SJCRH30 (cell line): ENCODE measurements at places on chromosomes 2 and 18.
A peak's percentile ranks its signal among the peaks of the same experiment; 100 is the strongest.

DNA sequence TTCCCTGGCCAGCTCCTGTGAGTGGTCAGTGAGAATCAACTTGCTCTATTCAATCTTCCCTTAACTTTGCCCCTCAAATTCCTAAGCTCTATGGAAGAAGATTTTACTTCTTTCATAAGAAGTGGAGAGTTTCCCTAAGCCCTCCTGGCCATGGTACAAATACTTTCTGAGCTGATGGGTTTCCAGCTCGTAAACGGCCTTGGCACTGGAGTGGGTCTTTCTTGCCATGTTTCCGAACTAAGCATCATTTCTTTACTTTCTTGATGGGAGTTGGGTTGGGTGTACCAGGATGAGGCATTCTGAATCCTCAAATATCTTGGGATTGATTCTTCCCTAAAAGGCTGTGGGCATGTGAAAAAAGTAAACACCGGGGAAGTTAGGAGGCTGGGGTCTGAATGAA lies 72.5 kb downstream of the ACKR3 start:
- no peak for DNase-seq

GRCh38 chr2:23566241-23567142 lies 181.5 kb downstream of the KLHL29 start:
- peak; percentile 65 for DNase-seq

DNA sequence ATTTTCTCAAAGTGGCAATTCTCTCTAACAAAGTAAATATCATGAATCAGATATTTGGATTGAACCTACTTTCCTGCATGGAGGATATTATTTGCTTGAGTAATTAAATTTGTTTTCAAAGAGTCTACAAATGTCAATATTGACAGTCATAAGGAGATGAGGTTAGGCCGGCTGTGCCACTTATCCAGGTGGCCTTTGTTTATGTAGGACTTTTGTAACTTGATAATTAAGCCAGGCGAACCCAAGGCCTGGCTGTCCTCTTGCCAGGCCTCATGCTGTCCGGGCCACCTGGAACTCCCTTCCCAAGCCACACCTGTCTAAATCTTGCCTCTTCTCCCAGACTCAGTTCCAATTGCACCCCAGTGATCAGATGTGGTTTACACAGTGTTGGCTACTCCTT lies 255.2 kb downstream of the ACKR3 start:
- peak; percentile 27 for DNase-seq

GRCh38 chr2:84290537-84290936 lies 168.5 kb downstream of the SUCLG1 start:
- no peak for DNase-seq

- DNase-seq, result peak; percentile 41
These were observed 25.0 kb upstream of the FN1 start for GRCh38 chr2:215460682-215461382.

DNA sequence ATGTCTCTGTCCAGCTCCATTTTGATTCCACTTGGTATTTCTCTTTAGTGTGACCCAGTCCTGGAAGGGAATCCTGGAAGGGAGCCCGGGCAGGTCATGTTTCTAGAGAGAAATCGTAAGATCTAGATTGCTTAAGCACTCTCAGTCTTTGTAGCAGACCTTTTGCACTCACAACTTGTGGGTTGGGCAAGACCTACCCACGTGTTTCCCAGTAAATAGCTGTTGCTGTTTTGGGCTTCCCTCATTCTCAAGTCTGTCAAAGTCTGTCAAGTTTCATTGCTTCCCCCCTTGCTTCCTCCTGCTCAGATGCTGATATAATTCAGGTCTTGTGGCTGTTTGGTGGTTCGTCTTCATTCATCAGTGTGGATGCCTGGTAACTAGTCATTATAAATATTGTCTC lies 17.4 kb upstream of the NEMP2 start:
- no peak for DNase-seq

DNA sequence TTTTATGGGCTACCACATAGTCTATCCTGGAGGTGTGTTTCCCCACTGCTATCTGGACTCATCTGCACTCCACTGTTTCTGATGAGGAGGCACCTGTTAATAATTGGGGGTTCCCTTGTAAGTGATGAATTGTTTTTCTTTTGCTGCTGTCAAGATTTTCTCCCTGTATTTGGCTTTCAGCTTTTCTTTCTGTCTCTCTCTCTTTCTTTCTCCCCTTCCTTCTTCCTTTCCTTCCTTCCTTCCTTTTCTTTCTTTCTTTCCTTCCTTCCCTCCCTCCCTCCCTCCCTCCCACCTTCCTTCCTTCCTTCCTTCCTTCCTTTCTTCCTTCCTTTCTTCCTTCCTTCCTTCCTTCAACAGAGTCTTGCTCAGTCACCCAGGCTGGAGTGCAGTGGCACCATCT lies 9.2 kb downstream of the GNLY start:
- DNase-seq, result no peak

- no peak for DNase-seq
These were observed 268.2 kb upstream of the SESTD1 start for GRCh38 chr2:179532863-179533278.

GRCh38 chr2:64913357-64913869 lies 75.8 kb upstream of the SLC1A4 start:
- peak; percentile 23 for DNase-seq

DNA sequence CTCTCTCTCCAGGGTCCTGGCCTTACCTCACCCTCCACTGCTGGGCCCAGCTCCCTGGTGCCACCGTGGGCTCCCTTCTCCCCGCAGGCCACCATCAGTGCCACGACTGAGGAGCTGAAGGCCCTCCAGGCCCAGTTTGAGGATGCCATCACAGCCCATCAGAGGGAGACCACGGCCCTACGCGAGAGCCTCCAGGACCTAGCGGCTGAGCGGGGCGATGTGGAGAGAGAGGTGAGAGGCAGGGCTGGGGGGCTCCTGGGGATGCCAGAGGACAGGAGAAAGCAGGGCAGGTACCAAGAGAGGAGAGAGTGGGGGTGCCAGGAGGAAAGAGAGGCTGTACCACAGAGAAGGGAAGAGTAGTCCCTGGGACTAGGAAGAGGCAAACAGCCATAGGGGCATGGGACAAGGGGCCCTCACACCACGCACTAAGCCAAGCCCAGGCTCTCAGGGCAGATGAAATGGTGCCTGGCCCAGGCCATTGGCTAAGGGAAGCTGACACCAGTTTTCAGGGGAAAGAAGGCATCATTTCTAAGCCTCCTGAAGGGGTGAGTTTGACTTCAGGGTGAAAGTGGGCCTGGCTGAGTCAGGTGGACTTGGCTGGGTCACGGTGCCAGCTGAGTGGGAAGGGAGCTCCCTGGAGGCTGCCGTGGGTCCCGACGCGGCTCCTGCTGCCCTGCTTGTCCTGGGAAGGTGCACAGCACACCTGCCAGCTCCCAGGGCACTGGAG lies 39.0 kb upstream of the SNED1 start:
- peak; percentile 28 for DNase-seq

DNA sequence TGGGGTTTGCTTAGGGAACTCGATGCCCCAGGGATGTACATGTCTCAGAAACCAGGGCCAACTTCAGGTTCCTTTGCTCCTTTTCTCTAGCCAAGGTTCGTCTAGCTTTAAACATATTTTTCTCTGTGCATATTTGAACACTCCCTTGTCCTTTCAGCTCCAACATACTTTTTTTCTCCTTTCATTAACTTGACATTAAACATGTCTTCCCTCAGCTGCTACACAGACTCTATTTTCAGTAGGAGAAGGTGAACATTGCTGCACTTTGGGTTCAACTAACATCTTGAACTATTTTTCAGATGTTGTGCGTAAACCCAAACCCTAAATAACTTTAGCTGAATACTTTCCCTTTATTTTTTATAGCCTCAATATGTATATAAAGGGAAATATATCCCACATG lies 212.9 kb downstream of the MTX2 start:
- DNase-seq, result no peak

DNA sequence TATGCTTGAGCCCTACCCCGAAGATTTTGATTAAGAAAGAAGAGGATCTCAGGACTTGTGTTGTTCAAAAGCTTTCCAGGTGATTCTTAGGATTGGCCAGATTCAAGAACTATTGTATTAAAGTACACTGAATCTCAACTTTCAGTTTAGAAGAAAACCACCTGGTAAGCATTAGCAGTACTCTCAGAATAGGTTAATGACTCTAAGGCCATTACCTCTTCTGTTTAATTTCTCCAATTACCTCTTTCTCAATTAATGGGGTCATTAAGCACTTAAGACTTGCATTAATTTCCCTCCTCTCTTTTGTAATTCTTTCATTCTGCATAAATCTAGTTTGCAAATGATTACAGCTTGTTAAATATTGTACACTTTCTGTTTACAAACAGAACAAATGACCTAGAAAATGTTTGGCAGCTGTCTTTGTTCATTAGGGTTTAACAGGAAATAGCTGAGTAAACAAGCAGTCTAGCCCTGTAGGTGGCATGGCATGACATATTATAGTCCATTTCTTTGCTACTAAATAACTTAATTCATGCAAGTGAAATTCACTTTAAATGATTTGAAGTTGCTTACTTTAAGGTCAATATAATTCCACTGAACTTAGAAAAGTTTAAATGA lies 20.4 kb upstream of the TDRD15 start:
- no peak for DNase-seq

- DNase-seq, result no peak
These were observed 39.7 kb downstream of the COL3A1 start for GRCh38 chr2:189013671-189014448.

- DNase-seq, result no peak
These were observed 650.4 kb downstream of the RNF144A start for GRCh38 chr2:7567646-7568045.

- DNase-seq, result no peak
These were observed 425 bp upstream of the SALL3 start for GRCh38 chr18:78979056-78979729.

DNA sequence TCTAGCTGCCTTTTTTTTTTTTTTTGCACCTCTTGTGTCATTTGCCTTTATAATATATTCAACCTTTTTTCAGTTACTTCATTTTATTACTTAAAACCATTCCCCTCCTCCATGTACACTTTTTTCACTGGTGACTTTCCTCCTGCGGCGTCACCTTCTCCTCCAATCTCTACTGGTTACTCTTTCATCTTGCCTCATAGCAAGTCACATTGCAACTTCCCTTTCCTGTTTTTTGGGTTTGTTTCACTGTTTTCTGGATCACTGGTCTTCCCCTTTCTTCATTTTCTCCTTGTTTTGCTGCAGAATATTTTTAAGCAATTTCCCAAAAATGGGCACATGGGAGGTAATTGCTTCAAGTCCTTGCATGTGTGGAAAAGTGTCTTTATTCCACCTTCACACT lies 37.7 kb upstream of the GPR155 start:
- DNase-seq, result no peak

DNA sequence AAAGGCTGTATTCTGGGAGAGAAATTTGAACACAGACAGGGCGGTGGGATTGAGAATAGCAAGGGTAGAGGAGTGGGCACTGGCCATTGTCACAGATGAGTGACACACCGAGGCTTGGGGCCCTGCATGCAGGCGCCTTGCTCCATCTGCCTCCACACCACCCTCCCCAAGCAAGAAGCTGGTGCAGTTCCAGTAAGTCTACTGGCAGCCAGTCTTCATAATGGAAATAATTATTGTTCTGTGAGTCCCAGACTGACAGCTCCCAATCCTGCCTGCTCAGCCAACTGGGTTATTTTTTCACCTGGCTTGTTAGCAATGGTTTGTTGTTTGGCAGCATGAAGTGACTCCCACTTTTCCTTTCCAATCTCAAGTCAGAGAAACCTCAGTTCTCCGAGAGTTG lies 13.0 kb downstream of the TTC32 start:
- no peak for DNase-seq

DNA sequence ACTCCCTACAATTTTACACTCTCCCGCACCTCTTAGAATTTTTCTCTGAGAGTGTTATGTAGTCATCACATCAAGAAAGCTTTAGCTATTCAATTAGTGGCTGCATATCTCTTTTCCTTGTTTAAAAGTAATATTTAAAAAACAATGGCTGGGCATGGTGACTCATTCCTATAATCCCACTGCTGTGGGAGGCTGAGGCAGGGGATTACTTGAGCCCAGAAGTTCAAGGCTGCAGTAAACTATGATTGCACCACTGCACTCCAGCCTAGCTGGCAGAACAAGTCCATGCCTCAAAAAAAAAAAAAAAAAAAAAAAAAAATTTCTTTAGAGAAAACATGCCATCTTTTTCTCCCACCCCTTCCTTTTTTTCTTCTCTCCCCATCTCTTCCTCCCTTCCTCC lies 44.3 kb downstream of the AQP4 start:
- no peak for DNase-seq

GRCh38 chr2:143668234-143668633 lies 539.0 kb downstream of the ARHGAP15 start:
- DNase-seq, result no peak

DNA sequence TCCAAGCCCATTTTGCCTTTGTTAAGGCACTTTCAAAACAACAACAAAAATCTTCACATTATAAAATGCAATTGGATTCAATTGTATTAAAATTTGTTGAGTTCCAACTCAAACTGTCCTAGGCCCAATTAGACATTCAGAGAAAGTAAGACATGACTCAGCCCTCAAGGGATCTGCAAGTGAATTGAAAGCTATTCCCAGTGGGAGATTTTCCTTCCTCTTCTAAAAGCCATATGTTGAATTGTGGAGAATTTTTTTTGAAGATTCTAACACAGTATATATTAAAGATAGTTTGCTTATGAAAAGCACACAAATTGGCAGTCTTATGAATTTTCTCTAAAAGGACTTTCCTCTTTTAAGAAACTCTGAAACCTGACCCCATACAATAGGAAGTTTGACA lies 268.0 kb upstream of the PARD3B start:
- DNase-seq, result no peak

DNA sequence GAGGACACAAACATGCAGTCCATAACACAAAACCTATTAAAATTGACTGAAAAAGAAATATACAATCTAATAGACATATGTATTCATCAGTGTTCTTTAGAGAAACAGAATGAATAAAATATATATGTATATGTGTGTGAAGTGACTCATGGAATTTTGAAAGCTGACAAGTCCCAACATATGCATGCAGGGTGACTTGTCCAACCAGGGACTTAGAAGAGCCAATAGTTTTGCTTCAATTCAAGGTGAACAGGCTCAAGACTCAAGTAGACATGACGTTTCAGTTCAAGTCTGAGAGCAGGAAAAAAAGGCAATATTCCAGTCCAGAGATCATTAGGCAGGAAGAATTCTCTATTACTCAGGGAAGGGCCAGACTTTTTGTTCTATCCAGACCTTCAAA lies 271.2 kb upstream of the SETBP1 start:
- no peak for DNase-seq

- DNase-seq, result peak; percentile 43
These were observed 81.4 kb downstream of the BIN1 start for GRCh38 chr2:127025359-127026166.

GRCh38 chr2:143481733-143482132 lies 352.5 kb downstream of the ARHGAP15 start:
- DNase-seq, result peak; percentile 12

DNA sequence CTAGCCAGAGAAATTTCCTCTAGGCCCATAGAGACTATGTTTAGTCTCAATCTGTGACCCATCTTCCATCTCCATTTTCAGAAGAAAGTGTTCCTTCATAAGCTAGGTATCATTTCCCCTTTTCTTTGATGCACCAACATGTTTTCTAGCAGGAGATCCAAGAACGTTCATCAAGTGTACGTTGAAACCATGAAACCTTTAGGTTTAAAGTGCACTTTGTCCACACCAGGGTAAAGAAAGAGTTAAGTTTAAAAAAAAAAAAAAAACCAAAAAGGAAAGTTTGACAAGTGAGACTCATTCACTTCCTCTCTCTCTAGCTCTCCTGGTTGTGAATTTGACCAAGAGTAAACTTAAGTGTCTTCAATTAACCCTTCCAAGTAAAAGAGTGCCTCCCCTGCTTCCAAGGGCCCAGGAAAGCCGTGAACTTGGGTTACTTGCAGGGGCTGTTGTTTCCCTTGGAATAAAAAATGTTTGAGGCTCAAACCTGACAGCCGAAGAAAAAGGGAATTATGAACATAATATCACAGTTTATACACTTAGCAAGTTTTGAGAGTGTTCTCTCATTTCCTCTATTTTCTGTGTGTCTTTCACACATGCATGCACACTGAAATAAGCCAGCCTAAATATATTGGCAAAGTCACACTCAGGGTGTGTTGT lies 56.7 kb downstream of the LBH start:
- no peak for DNase-seq
